ENCODE measurements at places on chromosomes 7 and 10.
A peak's percentile ranks its signal among the peaks of the same experiment; 100 is the strongest.

DNA sequence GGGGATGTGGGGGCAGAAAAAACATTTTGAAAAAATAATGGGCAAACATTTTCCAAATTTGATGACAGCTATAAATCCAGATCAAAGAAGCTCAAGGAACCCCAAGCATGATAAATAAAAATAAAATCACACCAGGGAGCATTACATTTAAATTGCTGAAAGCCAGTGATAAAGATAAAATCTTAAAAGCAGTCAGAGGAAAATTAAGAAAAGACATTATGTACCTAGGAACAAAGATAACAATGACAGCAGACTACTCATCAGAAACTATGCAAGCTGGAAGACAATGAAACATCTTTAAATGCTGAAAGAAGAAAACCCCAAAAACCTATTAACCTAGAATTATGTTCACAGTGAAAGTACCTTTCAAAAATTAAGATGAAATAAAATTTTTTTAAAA is 23.3 kb downstream of the NEUROG3 start:
- DNase-seq = no peak

- no peak for DNase-seq
Measured at GRCh38 chr7:82291931-82292330, 151.6 kb downstream of the CACNA2D1 start.

DNA sequence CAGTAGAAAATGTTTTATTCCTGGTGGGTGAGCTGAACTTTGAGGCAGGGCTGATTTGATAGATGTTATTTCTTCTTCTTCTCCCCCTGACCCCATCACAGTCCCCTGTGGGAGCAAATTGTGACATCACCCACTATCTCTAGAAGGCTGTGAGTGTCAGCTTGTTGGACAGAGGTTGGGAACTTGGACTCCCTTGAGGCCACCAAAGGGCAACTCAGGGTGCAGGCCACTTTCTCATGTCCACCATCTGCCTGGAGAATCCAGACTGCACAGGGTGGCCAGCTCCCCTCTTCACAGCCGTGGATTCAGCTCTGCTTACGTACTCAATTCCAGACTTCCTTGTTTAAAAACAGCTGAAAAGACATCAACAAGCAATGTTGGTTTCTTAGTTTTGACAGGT is 103.0 kb downstream of the LRRC18 start:
- DNase-seq = no peak

GRCh38 chr10:62903828-62904227 is 87.7 kb upstream of the EGR2 start:
- peak; percentile 63 for DNase-seq

Measured in AG08395 (cell line).